Activated CD8-positive, alpha-beta T cell treated with anti-CD3 and anti-CD28 coated beads, Interleukin-2, amount 10 ng/mL, durations not matched to agents 7 days and 5 days (primary cell): ENCODE measurements at places on chromosomes 12 and 14. TPM values are rescaled to one million over a fixed set of nuclear protein-coding genes. Genes with fewer than 3 reads are reported as not detected.

- H3K27ac ChIP-seq = no peak overlapping the region
- H3K4me1 ChIP-seq = peaks cover 38% of the 10 kb centered on the region
- H3K36me3 ChIP-seq = peaks cover 21% of the 10 kb centered on the region
- no peaks in the 10 kb centered on the region for H3K27me3 ChIP-seq
- no peak for DNase-seq
- H3K4me3 ChIP-seq = peak overlapping the region; percentile 93
These were observed 1.4 kb downstream of the ZFYVE1 start for GRCh38 chr14:73025544-73025943.

DNA sequence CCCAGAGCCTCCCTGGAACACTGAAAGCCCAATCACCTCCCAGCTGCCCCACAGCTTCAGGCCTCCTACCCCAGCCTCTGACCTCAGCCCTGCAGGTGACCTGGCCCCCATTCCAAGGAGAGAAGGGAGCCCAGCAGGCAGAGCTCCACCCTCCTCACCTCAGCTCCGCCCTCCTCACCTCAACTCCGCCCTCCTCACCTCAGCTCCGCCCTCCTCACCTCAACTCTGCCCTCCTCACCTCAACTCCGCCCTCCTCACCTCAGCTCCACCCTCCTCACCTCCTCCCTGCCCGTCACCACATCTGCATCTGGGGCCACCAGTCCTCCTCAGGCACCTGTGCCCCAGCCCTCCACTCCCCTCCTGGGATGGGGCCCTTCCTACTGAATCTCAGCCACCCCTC is 112.2 kb upstream of the SFSWAP start:
- H3K27ac ChIP-seq = no peak overlapping the region
- H3K4me3 ChIP-seq = no peak overlapping the region
- H3K27me3 ChIP-seq = no peaks in the 10 kb centered on the region
- peaks cover 19% of the 10 kb centered on the region for H3K4me1 ChIP-seq
- DNase-seq = no peak
- H3K36me3 ChIP-seq = no peaks in the 10 kb centered on the region

DNA sequence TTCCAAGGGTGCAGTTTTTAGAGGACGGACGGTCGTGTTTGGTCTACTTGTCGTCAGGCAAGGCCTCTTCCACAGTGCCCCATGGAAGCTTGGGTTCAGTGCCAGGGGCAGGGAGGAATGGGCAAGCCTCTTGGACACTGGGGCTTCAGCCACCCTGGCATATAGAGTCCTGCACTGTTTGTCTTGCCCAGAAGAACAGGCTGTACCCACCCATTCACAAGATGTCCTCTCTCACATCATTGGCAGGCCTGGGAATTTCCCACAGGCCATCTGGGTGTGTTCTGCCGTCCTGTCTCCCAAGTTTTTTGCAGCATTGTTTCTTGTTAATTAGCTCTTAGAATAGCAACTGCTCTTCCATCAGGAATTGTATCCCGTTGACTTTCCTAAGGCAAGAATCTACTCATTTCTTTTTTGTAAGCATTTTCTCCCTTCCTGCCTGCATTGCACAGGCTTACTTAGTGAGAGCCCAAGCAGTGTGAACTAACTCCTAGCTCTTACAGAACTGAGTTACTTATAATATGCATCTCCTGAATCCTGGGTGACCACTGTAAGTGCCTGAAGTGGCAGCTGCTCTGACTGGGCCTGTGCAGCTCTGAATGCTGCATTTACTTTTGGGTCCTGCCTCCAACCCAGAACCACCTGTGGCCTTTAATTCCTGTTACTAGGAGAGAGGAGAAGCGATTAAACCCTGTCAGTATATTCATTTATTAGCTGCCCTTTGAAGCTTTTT is 149.4 kb upstream of the HIF1A start:
- peaks cover 87% of the 10 kb centered on the region for H3K36me3 ChIP-seq
- H3K27ac ChIP-seq = peak overlapping the region; percentile 63

YLPM1 gene
- total RNA-seq = 58.2 TPM

DNA sequence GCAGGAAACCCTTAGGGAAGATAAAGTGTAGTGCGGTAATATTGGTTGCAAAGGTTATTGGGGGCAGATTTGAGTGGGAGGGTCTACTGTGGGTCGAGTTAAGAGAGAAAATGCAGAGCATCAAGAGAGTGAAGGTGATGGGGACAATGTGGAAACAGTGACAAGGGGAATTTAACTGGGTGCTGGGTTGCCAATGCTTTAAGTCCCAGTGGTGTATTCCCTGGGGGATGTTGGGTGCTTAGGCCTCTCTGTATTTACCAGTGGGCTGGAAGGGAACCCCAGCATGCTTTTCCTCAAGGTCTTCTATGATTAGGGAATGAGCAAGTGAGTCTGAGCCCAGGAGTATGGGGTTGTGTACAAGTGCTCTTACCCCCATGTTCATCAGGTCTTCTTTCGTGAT is 10.6 kb downstream of the BCAT1 start:
- H3K27ac ChIP-seq = no peak overlapping the region
- DNase-seq = no peak
- H3K4me1 ChIP-seq = peaks cover 1% of the 10 kb centered on the region
- H3K4me3 ChIP-seq = no peak overlapping the region

EFCAB11 gene
- 11.9 TPM for total RNA-seq

EML1 gene
- total RNA-seq = not detected

- peaks cover 29% of the 10 kb centered on the region for H3K36me3 ChIP-seq
- H3K27ac ChIP-seq = no peak overlapping the region
- no peaks in the 10 kb centered on the region for H3K27me3 ChIP-seq
- peaks cover 22% of the 10 kb centered on the region for H3K4me1 ChIP-seq
- DNase-seq = no peak
These were observed 71.2 kb downstream of the BORCS5 start for GRCh38 chr12:12428047-12428446.

CCDC196 gene
- not detected for total RNA-seq

GRCh38 chr14:34633742-34634141 is 3.8 kb upstream of the SNX6 start:
- no peak overlapping the region for H3K27ac ChIP-seq
- DNase-seq = no peak
- H3K27me3 ChIP-seq = peaks cover 14% of the 10 kb centered on the region
- no peak overlapping the region for H3K4me3 ChIP-seq
- peaks cover 4% of the 10 kb centered on the region for H3K36me3 ChIP-seq

DNA sequence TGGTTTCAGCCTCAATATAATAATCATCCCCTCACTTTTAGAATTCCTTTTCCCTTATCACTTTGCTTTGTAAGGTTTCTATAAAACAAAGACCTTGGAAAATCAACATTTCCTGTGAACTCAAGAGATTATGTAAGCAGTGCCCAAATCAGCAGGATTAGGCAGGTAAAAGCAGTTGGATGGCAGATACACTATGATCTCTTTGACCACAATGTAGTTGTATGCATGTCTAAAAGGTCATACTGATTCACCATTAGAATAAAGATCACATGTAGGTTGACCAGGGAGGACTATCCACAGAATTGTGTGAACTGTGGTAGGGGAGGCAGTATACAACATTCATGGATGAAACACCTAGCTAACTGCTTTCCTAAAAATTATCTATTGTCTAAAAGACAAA is 57.5 kb downstream of the DENND5B start:
- no peak overlapping the region for H3K27ac ChIP-seq
- DNase-seq = no peak
- H3K4me3 ChIP-seq = no peak overlapping the region
- no peaks in the 10 kb centered on the region for H3K36me3 ChIP-seq
- peaks cover 2% of the 10 kb centered on the region for H3K27me3 ChIP-seq
- H3K4me1 ChIP-seq = no peaks in the 10 kb centered on the region

- H3K36me3 ChIP-seq = no peaks in the 10 kb centered on the region
- H3K4me3 ChIP-seq = no peak overlapping the region
- H3K27me3 ChIP-seq = no peaks in the 10 kb centered on the region
- no peak overlapping the region for H3K27ac ChIP-seq
- peaks cover 42% of the 10 kb centered on the region for H3K4me1 ChIP-seq
- no peak for DNase-seq
These were observed 444.6 kb downstream of the RAD51B start for GRCh38 chr14:68264260-68264569.

DNA sequence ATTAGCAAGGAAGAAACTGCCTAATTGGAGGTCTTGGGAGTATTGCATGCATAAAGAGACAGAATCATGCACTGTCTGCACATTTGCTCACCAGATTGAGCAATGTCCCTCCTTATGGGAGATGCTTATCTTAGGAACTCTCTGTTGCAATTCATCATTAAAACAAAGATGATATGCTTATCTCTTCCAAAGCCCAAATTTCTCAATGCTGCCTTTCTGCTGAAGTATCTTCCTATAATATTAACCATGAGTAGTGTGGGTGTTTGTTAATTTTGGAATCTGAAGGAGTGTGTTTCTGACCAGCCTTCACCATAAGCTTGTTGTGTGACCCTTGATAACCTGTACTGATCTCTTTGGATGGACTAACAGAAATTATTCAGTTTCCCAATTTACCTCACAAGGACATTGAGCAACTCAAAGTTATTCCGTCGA is 1257.6 kb upstream of the FLRT2 start:
- H3K27ac ChIP-seq = no peak overlapping the region
- no peaks in the 10 kb centered on the region for H3K4me1 ChIP-seq
- no peak overlapping the region for H3K4me3 ChIP-seq
- H3K27me3 ChIP-seq = no peaks in the 10 kb centered on the region
- DNase-seq = no peak
- H3K36me3 ChIP-seq = no peaks in the 10 kb centered on the region

DNA sequence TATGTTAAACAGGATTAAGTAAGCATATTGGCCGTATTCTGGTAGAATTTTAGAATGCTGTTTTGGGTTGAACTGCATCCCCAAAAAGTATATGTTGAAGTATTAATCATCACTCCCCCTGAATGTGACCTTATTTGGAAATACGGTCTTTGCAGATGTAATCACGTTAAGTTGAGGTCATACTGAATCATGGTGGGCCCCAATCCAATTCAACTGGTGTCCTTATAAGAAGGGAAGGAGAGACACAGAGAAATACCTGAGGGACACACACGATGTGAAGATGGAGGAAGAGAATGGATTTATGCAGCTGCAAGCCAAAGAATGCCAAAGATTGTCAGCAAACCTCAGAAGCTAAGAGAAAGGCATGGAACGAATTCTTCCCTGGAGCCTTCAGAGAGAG is 268.6 kb downstream of the ITPR2 start:
- H3K4me3 ChIP-seq = no peak overlapping the region
- no peak for DNase-seq
- no peak overlapping the region for H3K27ac ChIP-seq
- peaks cover 6% of the 10 kb centered on the region for H3K36me3 ChIP-seq
- no peaks in the 10 kb centered on the region for H3K27me3 ChIP-seq

C14orf180 gene
- total RNA-seq = not detected

DNA sequence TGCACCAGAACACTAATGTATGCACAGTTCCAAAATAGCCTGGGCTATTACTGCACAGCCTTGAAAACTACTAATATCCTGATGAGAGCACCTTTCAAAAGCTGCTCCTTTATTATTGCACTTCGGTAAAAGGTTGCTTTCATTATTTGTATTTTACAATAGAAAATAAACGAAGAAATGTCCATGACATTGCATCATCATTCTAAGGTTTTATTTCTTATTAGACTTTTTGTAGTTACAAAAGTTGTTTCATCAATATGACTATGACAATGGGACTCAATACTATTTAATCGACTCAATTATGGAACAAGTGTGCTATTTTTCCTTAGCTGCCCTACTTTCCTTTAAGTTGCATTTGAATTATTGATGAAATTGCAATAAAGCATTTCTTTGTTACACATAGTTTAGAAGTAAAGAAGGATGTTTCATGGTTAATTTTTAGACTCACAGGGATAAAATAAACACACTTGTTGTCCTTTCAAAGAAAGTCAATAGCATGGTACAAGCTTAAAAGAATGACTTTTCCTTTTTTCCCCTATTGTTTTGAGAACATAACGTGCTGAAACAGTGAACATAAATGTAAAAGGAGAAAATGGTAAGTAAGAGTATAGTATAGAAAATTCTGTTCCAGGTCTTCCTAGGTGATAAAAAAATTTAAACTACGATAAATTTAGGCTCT is 407.6 kb downstream of the BCAT1 start:
- H3K27ac ChIP-seq = no peak overlapping the region
- no peak for DNase-seq
- no peaks in the 10 kb centered on the region for H3K36me3 ChIP-seq
- no peaks in the 10 kb centered on the region for H3K27me3 ChIP-seq
- no peak overlapping the region for H3K4me3 ChIP-seq
- no peaks in the 10 kb centered on the region for H3K4me1 ChIP-seq

DNA sequence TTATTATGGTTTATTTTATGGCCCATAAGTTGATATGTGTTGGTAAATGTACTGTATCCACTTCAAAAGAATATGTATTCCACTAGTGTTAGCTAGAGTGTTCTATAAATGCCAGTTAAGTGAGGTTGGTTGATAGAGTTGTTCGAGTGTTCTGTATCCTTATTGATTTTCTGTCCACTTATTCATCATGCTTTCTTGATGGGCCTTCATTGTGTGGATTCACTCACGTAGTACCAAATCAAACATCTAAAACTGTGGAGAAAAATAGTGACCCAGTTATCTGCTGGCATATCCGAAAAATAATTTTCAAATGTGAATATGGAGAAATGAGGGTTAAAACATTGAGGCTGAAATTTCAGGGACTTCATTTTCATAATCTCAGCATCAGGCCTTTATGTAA is 230.4 kb downstream of the TRHDE start:
- H3K4me3 ChIP-seq = no peak overlapping the region
- H3K27me3 ChIP-seq = no peaks in the 10 kb centered on the region
- no peaks in the 10 kb centered on the region for H3K4me1 ChIP-seq
- no peak overlapping the region for H3K27ac ChIP-seq
- DNase-seq = no peak

DNA sequence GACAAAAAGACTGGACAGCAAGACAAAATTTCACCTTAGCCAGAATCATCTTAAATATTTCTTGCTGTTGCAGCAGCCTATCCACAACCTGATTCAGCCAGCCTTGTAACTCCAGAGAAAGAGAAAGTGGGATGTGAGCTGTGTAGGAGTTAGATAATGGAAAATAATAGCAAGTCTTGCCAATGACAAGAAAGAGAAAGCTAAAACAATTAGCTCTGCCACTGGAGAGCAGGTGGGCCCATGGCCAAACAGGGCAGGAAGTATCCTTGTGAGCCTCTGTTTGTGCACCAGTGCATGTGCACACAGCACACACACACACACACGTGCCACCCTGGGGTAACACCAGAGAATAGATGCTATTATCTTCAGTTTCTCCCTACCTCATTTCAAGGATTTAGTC is 106.0 kb upstream of the CCDC196 start:
- H3K4me3 ChIP-seq = no peak overlapping the region
- H3K36me3 ChIP-seq = no peaks in the 10 kb centered on the region
- no peak for DNase-seq
- H3K4me1 ChIP-seq = no peaks in the 10 kb centered on the region
- H3K27me3 ChIP-seq = peaks cover 2% of the 10 kb centered on the region
- no peak overlapping the region for H3K27ac ChIP-seq

ACVRL1 gene
- not detected for total RNA-seq

FGD4 gene
- total RNA-seq = 0.68 TPM

DNA sequence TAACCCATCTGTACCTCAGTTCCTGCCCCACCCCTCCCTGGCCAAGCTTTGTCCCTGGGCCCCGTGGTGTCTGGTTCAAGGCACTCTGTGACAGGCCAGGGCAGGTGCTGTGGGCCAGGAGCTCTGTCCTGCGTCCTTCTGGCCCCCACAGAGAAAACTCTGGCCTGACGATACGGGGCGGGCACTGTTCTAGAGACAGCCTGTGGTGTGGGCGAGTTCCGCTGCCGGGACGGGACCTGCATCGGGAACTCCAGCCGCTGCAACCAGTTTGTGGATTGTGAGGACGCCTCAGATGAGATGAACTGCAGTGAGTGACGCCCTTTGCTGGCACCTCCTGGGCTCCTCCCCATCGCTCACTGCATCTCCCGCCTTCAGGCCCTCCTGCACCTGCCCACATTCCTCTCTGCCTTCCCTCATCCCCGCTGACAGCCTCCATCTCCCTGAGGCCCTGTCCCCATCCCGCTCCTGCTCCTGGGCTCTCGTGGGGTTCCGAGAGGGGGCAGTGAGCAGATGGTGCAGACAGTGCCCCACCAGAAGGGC is 22.8 kb upstream of the NXPH4 start:
- DNase-seq = no peak
- H3K36me3 ChIP-seq = no peaks in the 10 kb centered on the region
- H3K27me3 ChIP-seq = no peaks in the 10 kb centered on the region

RBP5 gene
- total RNA-seq = 0.42 TPM

ACSM4 gene
- total RNA-seq = not detected
